ENCODE measurements at places on chromosomes 12 and 14.

DNA sequence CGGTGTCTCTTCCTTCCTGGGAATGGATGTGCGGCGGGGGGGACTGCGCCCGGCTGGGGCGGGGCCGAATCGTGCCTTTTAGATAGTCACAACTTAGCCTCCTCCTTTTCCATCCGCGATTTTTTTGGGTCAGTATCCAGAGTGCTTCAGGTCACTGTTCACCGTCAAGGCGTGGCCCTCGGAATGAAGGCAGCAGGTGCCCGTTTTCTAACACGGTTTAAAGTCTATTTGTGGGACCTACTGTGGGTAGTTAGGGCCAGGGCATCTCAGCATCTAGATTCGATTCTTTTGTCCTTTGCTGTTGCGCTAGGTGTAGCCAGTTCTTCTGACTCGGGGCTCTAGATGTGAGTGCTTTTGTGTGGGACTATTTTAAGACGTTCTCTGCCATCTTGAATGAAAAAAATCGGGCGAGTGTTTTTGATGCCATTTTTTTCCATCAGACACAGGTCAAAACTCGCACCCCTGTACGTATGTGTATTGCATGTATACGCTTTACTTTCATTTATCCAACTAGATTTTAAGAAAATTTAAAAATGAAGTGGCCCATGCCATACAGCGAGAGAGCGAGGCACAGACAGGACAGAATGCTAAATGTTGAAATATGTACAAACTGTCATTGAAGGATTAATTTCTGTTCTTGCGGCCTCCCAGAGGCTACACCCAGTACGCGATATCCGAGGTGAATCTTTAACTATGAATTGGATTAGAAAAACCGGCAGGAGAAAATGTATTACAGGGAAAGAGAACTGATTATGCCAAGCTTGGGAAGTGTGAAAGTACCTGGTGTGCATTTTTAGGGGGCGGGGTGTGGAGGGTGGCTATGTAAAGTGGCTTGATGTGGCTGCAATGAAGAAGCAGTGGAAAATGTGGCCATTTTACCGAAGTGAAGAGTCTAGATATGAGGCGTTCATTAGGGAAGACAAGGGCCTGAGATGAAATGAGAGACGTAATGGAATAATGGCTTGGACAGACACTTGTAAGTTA lies 835 bp downstream of the VEZT start:
- DNase-seq: peak; percentile 78

- no peak for DNase-seq
These were observed 60.2 kb downstream of the RIMBP2 start for GRCh38 chr12:130655881-130656280.

DNA sequence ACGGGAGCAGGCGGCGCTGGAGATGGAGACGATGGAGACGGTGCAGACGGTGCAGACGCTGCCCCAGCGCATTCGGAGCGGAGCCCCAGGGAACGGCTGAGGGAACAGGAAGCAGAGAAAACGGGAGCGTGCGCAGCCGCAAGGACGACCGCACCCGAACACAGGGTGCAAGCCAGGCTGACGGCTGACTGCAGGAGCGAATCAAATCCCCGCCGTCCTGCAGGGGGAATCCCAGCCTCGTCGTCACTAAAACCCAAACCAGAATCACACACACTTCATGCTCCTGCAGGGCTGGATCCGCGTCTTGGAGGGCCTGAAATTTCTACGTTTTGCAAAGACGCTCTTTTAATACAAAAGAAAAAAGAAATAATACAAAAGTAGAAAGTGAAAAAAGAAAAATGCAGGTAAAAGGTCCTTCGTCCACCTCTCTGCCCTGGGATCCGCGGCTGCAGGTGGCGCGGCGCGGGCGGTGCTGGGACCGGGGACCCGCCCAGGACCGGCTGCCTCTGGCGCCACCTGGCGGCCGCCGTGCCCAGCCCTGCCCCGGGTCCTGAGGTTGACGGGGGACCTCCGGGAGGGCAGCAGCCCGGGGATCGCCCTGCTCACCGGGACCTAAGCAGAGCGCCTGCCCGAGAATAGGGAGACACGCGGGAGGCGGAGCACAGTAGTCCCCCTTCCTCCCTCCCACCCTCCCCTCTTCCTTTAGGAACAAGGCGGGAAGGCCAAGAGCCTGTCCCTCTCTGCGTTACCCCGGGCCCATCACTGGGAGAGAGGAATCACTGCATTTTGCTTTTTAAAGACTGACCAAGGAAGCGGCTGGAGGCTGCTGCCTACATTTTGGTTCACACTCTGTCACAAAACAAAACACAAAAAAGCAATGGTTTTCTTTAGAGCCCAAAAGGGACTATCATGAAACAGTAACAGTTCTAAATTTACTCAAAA lies 20.1 kb downstream of the STX2 start:
- peak; percentile 87 for DNase-seq

DNA sequence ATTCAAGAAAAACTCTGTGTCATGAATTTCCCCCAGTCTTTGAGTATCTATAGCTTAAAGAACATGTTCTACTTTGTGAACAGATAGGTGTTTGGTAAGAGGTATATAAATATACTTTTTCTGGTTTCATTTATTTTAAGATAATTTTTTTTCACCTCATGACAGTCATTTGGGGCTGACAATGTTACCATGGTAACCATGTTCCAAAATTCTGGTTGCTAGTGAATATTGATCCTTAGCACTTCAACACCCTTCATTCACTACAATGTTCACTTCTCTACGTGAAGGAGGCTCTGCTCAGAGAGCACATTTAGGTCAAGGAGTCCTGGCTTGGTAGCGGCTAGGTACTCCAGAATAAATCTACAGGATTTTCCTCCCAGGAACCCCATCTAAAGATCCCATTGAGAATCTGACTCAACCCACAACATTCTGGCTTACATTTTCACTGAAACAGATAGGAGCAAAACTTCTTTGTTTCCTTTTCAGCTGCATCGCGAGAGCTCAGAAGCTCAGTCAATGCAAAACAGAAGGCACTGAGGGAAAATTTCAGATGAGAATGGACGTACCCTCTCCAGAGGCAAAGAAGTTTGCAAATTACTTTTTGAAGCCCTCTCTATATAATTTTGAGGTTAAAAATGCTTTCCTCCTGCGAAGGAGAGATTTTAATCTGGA lies 93.6 kb downstream of the ARF6 start:
- no peak for DNase-seq
